ENCODE measurements at places on chromosomes 6 and 20.
A peak's percentile ranks its signal among the peaks of the same experiment; 100 is the strongest.

GRCh38 chr6:157615951-157616350 lies 207.1 kb upstream of the SNX9 start:
- no peak for DNase-seq

GRCh38 chr20:54172856-54173652 lies 732 bp downstream of the CYP24A1 start:
- no peak for DNase-seq

DNA sequence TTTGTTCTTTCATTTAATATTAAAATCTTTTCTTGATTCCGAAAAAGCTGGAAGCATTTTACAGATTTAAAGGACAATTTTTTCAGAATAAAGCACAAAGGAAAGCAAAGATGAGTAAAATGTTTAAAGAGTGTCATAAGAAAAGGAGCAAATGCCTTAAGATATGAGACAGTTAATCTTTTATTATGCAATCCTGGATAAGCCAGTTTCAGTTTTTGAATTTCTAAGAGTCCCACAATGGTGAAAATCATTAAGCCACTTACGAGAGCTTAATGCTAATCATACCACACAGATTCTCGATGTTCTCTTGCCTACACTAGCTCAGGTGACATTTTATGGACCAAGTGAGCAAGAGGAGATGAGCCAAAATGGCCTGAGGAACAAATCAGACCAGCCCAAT lies 103.7 kb upstream of the RNF217 start:
- no peak for DNase-seq

GRCh38 chr20:42678895-42679294 lies 510.8 kb downstream of the PTPRT start:
- DNase-seq = no peak

GRCh38 chr6:14888575-14889000 lies 357.3 kb upstream of the JARID2 start:
- no peak for DNase-seq

- no peak for DNase-seq
Observed at GRCh38 chr6:26152226-26153101, 65.2 kb downstream of the HFE start.

GRCh38 chr6:53896196-53896595 lies 101.4 kb downstream of the LRRC1 start:
- DNase-seq = no peak

DNA sequence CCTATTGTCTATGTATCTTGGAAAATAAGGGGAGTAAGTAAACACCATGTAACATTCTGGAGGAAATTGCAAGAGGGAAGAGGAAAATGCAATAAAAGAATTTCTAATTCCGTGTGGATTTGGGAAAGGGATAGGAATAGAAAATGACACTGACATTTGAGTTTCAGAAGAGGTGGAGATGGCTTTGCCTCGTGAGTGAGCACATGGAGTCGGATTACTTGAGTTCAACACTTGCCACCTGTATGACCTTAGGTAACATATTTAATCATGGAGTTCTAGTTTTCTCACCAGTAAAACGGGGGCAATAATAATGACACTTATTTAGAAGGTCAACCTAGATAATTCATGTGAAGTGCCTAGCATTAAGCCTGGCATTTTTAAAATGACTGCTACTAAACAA lies 10.8 kb upstream of the PBOV1 start:
- DNase-seq = no peak

- no peak for DNase-seq
Observed at GRCh38 chr20:24651171-24651975, 181.9 kb downstream of the SYNDIG1 start.

- DNase-seq = no peak
Observed at GRCh38 chr6:2630891-2631571, 119.7 kb downstream of the MYLK4 start.

DNA sequence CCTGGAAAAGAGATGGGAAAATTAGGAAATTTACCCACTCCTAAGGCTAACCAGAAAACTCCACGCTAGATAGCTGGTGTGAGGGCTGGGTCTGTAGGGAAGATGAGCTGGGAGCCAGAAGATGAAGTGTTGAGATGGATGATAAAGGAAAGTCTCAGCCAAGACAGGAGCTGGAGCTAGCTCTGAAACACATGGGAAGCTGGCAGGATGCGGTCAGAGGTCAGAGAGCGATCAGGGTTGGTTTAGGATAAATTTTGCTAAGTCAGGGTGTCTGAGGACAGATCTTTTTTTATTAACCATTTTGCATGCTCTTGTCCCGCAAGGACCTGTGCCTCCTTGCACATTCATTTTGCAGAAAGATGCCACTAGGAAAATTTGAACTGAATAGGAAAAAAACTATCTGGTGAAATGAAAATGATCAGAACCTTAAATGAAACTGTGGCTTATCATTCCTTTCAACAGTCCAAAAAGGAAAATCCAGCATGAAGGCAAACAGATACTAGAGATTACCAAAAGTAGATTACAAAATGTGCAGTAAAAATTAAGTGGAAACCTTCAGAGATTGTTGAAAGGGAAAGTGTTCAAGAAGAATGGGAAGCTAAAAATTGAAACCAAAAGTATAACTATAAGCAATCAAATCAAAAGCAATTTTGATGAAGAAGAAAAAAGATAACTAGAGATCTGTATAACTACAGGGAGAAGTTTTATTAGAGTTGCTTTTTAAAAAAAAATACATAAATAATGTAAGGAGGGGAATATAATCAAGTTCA lies 10.7 kb upstream of the EDN1 start:
- no peak for DNase-seq

GRCh38 chr6:154731296-154732218 lies 1.7 kb upstream of the SCAF8 start:
- DNase-seq = no peak

DNA sequence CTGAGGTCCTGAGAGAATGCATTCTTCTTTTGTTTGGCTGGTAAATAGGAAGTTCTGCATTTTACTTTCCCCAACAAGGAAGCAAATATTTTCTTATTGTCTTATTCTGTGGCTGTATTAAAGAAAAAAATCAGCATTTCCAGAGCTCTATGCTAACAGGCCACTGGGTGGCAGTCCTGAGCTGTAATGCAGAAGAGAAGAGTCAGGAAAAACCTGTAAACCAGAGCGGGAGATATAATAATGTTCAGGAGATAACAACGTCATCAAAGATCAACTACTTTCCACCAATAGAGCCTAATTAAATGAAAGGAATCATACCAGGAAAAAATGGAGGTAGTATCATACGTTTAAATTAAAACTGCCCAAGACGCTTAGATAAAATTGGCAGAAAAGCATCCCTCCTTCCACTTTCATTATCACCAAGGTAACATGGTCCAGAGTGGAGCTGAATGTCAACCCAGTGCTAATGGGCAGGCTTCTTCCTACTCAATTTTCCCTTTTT lies 55.6 kb upstream of the CARMIL1 start:
- DNase-seq = peak; percentile 75

DNA sequence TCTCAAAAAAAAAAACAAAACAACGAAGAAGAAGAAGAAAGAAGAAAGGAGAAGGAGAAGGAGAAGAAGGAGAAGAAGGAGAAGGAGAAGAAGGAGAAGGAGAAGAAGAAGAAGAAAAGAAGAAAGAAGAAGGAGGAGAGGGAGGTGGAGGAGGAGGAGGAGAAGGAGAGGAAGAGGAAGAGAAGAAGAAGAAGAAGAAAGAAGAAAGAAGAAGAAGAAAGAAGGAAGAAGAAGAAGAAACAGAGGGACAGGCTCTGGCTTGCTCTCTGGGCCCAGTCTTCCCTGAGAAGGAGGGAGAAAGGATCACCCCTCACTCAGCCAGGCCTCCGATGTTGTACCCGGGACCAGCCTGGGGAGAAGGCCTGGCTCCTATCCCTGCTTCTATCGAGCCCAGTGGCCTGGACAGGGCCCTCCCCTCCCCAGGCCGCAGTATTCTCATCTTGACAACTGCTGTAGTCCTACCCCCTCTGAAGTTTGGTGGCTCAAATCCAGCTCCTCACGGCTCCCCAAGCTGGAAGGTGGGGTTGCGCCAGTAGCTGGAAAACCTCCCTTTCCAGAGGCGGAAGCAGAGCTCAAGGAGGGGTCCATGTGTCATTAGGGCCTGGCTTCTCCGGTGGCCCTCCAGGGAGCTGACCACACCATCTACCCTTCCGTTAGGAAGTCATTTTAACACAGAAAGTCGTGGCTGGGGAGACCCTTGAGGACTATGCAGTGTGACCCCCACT lies 18.9 kb downstream of the C6orf132 start:
- no peak for DNase-seq

DNA sequence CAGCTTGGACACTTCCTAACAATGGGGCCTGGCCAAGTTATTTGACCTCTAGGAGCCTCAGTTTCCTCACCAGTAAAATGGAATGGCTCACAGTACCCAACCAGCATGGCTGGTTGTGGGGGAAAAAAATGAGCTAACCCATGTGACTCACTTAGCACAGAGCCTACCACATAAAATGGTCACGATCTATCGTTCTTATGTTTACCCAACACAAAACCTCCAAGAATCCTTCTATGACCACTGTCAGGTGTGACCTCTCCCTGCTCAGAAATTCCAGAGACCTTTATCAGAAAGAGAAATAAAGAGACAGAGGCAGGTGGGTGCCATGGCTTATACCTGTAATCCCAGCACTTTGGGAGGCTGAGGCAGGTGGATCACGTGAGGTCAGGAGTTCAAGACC lies 39.4 kb downstream of the BPIFB1 start:
- DNase-seq = no peak

DNA sequence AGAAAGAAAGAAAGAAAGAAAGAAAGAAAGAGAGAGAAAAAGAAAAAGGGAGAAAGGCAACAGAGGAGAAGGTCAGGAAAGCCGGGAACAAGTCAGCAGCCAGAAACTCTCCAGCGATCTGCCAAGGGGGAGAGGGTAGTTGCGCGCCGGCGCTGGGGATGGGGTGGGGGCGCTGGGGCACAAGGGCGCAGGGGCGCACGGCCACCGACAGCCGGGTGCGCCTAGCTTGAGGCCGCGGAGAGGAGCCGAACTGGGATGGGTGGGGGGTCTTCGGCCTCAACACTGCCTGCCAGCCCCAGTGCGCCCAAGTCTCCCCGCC lies 533 bp upstream of the RSPO3 start:
- DNase-seq = no peak

DNA sequence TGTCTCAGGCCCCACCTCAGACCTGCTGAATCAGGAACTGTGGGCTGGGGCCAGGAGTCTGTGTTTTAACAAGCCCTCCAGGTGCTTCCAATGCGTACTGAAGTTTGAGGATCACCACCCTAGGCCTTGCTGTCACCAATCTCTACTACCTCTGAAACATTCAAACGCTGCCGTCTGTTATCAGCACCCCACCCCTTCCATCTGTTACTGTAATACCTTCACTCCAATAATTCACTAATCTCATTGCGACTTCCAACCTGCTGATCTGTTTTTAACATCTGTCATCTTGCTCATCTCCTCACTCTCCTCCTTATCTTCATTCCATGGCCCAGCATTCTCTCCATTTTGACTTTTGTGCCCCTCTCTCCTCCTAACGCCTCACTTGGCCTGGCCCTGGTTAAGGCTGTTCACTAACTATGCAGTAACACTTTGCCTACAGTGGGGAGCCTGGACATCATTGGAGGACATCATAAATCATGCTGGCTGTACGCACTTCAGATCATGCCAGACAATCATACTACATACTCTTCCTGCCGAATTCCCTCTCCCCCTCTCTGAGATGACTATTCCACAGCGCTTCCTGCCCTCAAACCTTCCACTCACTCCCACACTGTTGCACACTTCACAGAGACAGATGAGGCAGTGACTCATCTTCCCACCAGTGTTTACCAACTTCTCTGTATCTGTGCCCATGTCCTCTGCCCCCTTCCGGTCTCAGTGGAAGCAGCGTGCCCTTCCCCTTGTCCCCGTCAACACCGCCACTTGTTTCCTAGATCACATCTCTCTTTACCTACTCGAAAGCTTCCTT lies 3.0 kb upstream of the GUCA1B start:
- DNase-seq = no peak

DNA sequence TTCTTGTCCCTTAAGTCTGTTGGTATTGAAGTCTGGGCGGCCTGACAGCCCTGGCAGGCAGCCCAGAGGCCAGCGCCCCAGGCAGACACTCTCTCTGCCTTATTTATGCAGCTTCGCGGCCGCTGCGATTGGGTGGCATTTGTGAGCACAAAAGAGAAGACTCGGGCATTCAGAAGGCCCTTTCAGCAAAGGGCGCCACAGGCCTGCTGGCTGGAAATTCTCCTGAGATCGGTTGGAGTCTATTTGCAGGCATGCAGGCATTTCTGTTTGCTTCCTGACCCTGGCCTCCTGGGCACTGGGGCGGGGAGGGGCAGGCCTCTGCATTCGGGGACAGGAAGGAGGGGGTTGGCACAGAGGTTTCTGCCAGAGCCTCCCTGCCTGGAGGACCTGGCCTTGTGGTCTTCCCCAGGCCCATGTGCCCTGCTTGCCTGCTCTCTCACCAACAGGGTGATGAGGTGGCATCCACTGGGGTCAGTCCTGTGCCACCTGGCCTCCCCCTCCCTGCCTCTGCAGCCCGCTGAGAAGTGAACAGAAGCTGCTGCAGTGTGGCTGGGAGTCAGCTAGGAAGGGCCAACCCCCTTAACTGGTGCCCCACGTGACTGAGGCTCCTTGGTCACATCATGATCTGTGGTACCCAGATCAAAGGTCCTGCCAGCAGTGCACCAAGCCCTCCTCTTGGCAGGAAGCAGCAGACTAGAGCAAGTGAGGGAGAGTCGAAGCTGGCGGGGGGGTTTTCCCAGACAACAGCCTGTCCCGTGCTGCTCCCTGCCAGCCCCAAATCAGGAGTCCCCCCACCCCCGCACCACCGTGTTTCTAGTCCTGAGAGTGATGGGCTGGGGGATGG lies 16.6 kb upstream of the CCDC167 start:
- DNase-seq = peak; percentile 65

DNA sequence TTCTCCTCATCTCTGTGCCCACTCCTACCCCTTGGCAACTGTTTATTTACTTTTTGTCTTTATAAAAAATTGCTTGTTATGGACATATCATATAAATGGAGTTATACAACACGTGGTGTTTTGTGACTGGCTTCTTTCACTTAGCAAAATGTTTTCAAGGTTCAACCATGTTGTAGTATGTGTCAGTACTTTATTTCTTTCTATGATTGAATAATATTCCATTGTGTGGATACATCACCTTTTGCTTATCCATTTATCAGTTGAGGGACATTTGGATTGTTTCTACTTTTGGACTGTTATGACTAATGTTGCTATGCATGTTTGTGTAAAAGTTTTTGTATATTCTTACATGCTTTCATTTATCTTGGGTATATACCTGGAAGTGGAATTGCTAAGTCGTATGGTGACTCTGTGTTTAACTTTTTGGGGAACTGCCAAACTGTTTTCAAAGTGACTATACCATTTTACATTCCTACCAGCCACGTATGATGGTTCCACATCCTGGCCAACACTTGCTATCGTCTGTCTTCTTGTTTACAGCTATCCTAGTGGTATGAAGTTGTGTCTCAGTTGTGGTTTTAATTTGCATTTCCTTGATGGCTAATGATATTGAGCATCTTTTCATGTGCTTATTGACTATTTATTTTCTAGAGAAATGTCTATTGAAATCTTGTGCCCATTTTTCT lies 84.4 kb downstream of the SLX4IP start:
- no peak for DNase-seq

GRCh38 chr6:149233056-149233715 lies 84.3 kb upstream of the TAB2 start:
- no peak for DNase-seq

DNA sequence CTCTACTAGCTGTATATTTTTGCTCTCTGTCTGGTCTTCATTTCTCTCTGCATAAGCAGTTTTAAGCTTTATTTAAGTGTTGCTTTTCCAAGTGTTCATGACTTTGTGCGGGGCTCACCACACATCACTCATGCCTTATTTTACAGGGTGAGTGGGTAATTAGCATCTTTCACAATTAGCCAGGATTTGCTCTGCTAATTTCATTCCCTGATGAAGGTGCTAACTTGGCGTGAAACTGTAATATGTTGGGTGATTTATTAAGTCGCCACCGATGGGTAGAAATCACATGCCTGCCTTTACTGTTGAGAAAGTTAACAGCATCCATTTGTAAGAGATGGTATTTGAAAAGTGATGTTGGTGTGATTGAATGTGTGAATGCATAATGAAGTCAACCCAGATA lies 44.7 kb downstream of the DEFB114 start:
- DNase-seq = no peak
